ENCODE measurements at places on chromosomes 4 and X.

GRCh38 chrX:24498181-24498580 is 33.1 kb downstream of the PDK3 start:
- no peak for DNase-seq

DNA sequence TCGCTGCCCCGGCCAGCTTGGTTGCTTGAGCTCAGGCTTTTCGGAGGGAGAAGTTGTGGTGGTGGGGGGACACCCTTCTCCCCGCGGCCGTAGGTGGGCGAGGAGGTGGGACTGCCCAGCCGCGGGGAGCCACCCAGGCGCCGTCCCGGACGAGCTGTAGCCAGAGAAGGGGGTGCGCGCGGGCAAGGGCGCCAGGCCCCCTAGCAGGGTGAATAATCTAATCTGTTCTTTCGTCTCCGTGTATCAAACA is 3.1 kb downstream of the MID1IP1 start:
- no peak for DNase-seq

GRCh38 chr4:92235731-92236130 is 68.0 kb upstream of the GRID2 start:
- no peak for DNase-seq

GRCh38 chr4:56704089-56704871 is 23.2 kb upstream of the HOPX start:
- DNase-seq, result no peak

DNA sequence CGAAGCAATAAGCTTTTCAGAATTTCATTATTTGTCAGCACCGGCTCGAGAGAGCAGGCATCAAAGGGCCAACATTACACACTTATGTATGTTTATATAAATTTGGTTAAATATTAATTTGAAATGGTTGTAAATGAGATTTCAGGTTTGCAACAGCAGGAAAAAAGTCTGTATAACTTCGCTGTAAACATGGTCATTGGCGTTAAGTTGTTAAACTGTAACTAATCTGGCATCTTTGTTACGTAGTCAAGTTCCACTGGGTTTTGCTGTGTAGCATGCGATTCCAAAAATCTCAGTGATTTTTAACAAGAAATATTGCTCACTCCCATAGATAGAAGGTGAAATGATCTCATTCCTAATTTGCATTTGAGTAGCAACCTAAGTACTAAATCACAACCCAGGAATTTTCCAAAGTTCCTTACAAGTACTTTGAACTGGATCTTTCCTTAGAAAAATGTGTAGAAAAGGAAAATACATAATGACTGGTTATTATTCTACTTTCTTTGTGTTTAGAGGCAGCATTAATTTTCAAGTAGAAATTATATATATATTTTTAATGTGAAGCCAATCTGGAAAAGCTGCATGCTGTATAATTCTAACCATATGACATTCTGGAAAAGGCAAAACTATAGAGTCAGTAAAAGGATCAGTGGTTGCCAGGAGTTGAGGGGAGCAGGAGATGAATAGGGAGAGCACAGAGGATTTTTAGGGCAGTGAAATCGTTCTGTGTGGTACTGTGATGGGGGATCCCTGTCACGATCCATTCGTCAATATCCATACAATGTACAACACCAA is 222.1 kb downstream of the CBR4 start:
- DNase-seq, result no peak

All from stimulated activated CD4-positive, alpha-beta T cell treated with anti-CD3 and anti-CD28 coated beads, TNF-alpha, amount 100 ng/mL, for 4 hours (primary cell).